ENCODE measurements at places on chromosomes 4 and X.

GRCh38 chr4:64960516-64960915, 551.3 kb upstream of the TECRL start:
- no peak for DNase-seq

DNA sequence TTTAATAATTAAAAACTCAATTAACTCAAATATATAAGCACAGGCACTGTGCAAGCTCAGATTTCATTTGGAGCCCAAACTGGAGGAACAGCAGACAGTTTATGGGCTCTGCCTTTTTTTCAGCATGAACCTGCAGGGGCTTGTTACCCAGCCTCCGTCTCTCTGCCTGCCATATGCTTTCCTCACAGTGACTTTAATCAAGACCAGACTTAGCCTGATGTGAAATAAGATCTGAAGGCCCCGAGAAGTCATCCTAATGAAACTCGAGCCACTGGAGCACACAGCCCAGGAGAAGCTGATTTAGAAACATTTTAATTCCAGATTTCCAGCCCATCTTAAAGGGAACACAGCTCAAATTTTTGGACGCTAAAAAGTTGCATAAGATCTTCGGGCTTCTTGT, 55.6 kb downstream of the SPATA18 start:
- no peak for DNase-seq

DNA sequence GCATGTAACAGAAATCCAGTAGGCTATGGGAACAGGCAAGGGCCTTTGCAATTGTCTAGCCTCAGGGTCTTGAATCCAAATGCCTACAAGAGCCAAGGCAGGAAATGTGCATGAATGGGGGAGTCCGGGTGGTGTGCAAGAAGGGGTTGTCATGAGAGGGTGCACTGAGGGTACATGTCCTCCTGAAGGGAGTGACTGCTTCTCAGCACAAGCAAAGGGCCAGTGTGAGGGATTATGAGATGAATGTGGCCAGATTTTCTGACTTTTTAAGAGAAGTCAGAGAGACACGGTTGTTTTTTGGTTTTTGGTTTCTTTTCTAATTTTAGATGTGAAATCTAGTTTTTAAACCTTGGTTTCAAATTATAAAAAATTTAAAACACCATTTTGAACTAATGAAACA, 76.5 kb upstream of the LSM6 start:
- no peak for DNase-seq

DNA sequence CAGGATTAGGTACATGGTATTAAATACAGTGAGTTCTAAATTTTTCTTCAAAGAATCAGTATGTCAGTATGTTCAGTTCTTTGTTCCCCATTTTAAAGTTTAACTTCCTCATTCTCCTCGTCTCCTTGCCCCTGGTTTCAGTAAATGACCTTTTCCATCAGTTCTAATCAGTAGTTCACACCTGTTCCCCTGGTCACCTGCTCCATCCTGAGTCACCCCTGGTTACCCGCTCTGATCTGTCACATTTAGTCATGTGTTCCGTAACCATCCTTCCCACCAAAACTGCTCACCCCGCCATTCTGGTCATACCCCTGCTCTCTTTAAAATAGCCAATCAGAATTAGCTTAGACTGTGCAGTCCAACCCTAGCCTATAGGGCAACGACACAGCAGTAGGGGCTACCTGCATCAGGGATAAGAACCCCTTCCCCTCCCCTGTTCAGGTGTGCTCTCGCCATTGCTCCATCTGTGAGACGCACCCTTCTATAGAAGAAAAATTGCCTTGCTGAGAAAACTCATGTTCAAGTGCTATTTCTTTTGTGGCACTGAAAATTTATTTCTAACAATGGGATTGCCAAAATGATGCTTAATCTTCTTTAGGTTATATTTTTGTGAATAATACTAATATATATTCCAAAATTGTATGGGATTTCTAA, 181.3 kb downstream of the OR13H1 start:
- no peak for DNase-seq

DNA sequence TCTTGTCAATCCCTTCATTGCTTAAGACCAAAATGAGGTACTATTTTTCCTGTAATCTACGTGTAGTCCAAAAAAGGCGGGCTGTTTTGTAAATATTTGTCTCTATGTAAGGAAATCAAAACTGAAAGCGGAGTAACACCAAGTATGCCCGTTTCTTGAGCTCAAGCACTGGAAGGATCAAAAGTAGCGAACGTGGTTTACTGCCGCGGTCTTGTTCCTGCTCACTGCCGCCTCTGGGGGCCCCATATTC, 71.5 kb downstream of the AFF1 start:
- DNase-seq = peak; percentile 6
